ENCODE measurements at places on chromosomes 2 and 18. TPM values are rescaled to one million over a fixed set of nuclear protein-coding genes. Genes with fewer than 3 reads are reported as not detected.

ADAM23 gene
- polyA plus RNA-seq = 2.7 TPM

DTNB gene
- 14.9 TPM for polyA plus RNA-seq

DTNA gene
- polyA plus RNA-seq = 18.3 TPM

RFX8 gene
- 0.11 TPM for polyA plus RNA-seq

RGPD5 gene
- 11.6 TPM for polyA plus RNA-seq

ARHGAP25 gene
- polyA plus RNA-seq = 0.21 TPM

TFCP2L1 gene
- polyA plus RNA-seq = 1.1 TPM

COLEC12 gene
- 33.3 TPM for polyA plus RNA-seq

SLC9A4 gene
- polyA plus RNA-seq = 1.6 TPM

TMEM37 gene
- polyA plus RNA-seq = 89.9 TPM

ATP8B1 gene
- polyA plus RNA-seq = 7.9 TPM

TMEM17 gene
- 3.6 TPM for polyA plus RNA-seq

PNKD gene
- polyA plus RNA-seq = 145 TPM

CDCA7 gene
- 4.9 TPM for polyA plus RNA-seq

RGPD3 gene
- polyA plus RNA-seq = not detected

METTL4 gene
- polyA plus RNA-seq = 7.4 TPM

SERPINB5 gene
- not detected for polyA plus RNA-seq

PSD4 gene
- polyA plus RNA-seq = 15.1 TPM

CYP1B1 gene
- polyA plus RNA-seq = 38.5 TPM
